Kidney (tissue), 22 donors: ENCODE measurements at places on chromosomes 5 and 9. TPM values are rescaled to one million over a fixed set of nuclear protein-coding genes. Genes with fewer than 3 reads are reported as not detected.

DNA sequence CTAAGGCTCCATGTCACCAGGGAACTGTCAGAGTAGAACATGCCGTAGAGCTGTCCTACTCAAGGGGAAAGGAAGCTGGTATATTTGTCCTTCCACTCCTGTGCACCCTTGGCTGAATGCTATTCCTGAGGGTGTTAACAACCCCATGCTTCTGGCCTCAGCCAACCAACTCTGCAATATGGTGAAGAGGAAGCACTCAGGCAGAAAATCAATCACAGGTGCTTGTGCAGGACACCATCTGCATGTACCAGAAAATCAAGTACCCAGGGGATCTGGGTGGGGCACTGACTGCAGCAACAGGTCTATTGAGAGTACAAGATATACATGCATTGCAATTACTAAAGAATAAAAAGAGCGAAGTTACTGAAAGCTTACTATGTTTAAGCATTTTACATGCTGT, 51.4 kb upstream of the NEK6 start:
- H3K27ac ChIP-seq, result no peak overlapping the region
- peaks cover 2% of the 10 kb centered on the region for H3K4me1 ChIP-seq
- H3K27me3 ChIP-seq, result no peaks in the 10 kb centered on the region
- H3K36me3 ChIP-seq, result no peaks in the 10 kb centered on the region

Gene KIAA0825
- total RNA-seq, result 5.4 TPM

- H3K36me3 ChIP-seq, result no peaks in the 10 kb centered on the region
- no peak overlapping the region for H3K4me3 ChIP-seq
- DNase-seq, result no peak
- H3K27ac ChIP-seq, result no peak overlapping the region
- H3K4me1 ChIP-seq, result no peaks in the 10 kb centered on the region
Observed at GRCh38 chr5:107403228-107403953, 267.3 kb downstream of the EFNA5 start.

DNA sequence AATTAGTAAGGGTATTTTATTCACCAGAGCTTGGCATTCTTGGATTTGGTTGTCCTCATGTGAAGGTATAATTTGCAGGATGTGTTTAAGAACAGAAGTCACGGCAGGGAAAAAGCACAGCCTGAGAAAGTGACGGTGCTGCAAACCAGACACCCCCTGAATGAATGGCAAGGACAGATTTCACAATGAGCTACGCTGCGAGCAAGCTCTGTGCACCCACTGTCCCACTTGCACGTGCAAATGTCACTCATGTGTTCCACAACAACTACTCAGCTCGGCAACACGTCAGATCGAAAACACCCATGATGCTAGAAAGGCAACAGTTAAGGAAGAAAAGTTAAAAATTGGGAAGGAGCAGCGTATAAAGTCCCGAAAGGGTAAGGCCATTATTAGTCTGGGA, 168.9 kb downstream of the ROR2 start:
- DNase-seq, result no peak
- H3K4me1 ChIP-seq, result no peaks in the 10 kb centered on the region
- H3K27me3 ChIP-seq, result no peaks in the 10 kb centered on the region
- no peak overlapping the region for H3K4me3 ChIP-seq
- H3K27ac ChIP-seq, result no peak overlapping the region
- no peaks in the 10 kb centered on the region for H3K36me3 ChIP-seq

DNA sequence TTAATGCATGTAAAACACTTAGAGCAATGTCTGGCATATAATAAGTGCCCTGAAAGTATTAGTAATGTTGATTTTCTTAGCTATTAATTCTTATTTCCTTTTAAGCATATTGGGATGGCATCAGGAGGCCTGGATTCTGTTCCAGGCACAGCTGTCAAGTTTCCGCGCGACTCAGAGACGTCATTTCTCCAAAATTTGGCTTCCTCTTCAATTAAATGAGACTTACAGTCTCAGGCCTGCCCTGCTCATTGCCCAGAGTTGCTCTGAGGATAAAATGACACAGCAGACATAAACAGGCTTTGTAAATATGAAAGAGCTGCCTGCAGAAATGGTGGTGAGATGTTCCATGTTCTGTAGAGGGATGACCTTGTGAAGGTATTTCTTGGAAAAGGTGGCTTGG, 159.8 kb upstream of the GLRA1 start:
- H3K27ac ChIP-seq, result no peak overlapping the region
- H3K36me3 ChIP-seq, result no peaks in the 10 kb centered on the region
- DNase-seq, result no peak
- no peaks in the 10 kb centered on the region for H3K27me3 ChIP-seq

- no peak for DNase-seq
- no peaks in the 10 kb centered on the region for H3K36me3 ChIP-seq
Observed at GRCh38 chr5:149745-150485, 41.4 kb upstream of the LRRC14B start.

Gene PCDHA11
- 2.0 TPM for total RNA-seq

Gene ADCY2
- total RNA-seq, result 2.2 TPM

Gene WDR55
- total RNA-seq, result 20.8 TPM

DNA sequence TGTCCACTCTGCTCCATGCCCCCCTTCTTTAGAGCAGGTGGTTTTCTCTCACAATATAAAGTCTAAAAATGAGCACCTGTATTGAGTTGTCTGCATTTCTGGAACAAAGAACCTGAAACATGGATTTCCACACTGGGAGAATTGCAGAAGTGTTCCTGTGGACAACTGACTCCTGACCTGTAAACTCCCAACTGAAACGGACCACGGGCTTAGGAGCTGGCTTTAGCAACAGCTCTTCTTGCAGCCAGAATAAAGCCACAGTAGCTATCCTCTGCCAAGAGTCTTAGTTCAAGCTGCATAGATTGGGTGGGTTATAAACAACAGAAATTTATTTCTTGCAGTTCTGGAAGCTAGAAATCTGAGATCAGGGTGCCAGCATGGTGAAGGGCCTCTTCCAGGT, 194.7 kb downstream of the DTWD2 start:
- no peak overlapping the region for H3K27ac ChIP-seq
- no peak for DNase-seq
- no peak overlapping the region for H3K4me3 ChIP-seq
- H3K4me1 ChIP-seq, result no peaks in the 10 kb centered on the region
- no peaks in the 10 kb centered on the region for H3K27me3 ChIP-seq

DNA sequence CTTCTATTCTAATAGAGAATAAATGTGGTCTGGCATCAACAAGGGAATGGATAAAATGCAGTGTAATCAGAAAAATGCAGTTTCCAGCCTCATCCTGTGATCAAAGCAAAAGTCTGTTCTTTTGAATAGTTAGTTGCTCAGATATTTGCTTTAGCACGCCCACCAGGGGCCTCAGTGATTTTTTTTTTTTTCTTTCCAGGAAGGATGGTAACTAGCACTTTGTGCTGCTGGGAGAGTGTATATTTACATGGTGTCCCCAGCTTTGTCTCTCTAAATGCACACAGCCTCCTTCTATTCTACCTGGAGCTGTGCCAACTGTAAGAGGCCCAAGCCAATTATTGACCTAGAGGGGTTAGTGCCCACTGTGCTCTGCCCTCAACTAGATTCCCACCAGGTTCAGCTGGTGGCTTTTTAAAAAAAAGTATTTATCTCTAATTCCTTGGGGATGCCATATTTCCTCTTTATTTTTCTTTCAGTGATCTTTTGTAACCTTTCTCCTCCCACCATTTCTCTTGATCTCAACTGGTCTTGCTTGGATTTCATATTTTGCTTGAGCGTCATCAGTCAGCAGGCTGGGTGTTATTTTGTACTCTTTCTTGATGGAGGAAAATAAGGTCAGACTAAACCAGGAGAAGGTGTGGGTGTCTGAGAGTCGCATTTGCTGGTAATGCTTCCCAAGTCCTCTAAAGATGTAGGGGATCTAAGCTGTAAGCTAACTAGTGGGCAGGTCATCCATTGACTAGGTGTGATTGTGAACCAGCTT, 193.0 kb upstream of the C9orf72 start:
- no peaks in the 10 kb centered on the region for H3K27me3 ChIP-seq
- no peak overlapping the region for H3K4me3 ChIP-seq
- H3K27ac ChIP-seq, result no peak overlapping the region

GRCh38 chr5:177317959-177318377, 6.3 kb upstream of the MXD3 start:
- peak; percentile 80 for DNase-seq
- H3K27ac ChIP-seq, result no peak overlapping the region
- H3K27me3 ChIP-seq, result no peaks in the 10 kb centered on the region
- H3K4me3 ChIP-seq, result no peak overlapping the region
- no peaks in the 10 kb centered on the region for H3K36me3 ChIP-seq

Gene DTWD2
- total RNA-seq, result 12.4 TPM

Gene MAN2A1
- total RNA-seq, result 69.9 TPM

Gene ARL10
- total RNA-seq, result 6.2 TPM

Gene NMUR2
- not detected for total RNA-seq

DNA sequence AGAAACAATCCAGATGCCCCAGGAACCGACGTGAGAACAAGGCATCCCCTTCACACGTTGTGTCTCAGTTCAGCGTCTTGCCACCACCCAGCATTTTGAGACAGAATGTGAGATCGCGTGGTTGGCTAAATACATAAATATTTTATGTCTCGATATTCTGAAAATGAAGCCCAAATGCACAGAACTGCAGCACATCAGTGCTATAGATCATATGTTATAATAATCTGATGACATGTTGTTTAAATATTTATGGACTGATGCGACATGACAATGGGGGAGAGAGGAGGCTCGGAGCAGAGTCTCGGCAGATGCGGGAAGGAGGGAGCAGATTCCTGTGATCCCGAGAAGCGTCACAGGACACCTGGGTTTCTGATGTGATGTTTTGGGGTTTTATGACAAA, 10.9 kb downstream of the NEK6 start:
- no peak overlapping the region for H3K4me3 ChIP-seq
- H3K4me1 ChIP-seq, result peaks cover 24% of the 10 kb centered on the region
- DNase-seq, result no peak
- H3K27me3 ChIP-seq, result no peaks in the 10 kb centered on the region

GRCh38 chr5:137453483-137454080, 45.5 kb downstream of the SPOCK1 start:
- H3K36me3 ChIP-seq, result no peaks in the 10 kb centered on the region
- H3K27ac ChIP-seq, result no peak overlapping the region
- H3K27me3 ChIP-seq, result no peaks in the 10 kb centered on the region
- no peak overlapping the region for H3K4me3 ChIP-seq

GRCh38 chr5:111486055-111486454, 26.3 kb downstream of the STARD4 start:
- no peak overlapping the region for H3K4me3 ChIP-seq
- peak; percentile 13 for DNase-seq
- no peaks in the 10 kb centered on the region for H3K4me1 ChIP-seq
- H3K36me3 ChIP-seq, result no peaks in the 10 kb centered on the region
- no peaks in the 10 kb centered on the region for H3K27me3 ChIP-seq
- H3K27ac ChIP-seq, result no peak overlapping the region

Gene OSMR
- total RNA-seq, result 118 TPM

DNA sequence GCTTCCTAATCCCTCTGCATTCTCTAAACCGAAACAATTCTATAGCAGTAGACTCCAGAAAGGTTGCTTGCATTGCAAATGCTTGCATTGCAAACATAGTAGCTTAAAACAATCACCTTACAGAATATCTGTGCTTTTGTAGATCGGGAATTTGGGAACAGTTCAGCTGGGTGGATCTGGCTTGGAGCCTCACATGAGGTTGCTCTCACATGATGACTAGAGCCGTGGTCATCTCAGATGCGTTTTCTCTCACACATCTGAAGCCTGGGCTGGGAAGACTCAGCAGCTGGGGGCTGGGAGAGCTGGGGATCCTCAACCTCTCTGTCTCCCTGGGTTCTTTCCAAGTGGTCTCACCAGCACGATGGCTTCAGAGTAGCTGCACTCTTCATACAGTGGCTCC, 127.8 kb downstream of the MSX2 start:
- H3K4me3 ChIP-seq, result no peak overlapping the region
- H3K4me1 ChIP-seq, result no peaks in the 10 kb centered on the region
- H3K36me3 ChIP-seq, result no peaks in the 10 kb centered on the region
- H3K27me3 ChIP-seq, result no peaks in the 10 kb centered on the region

GRCh38 chr5:116942622-116943021, 368.0 kb upstream of the SEMA6A start:
- H3K4me1 ChIP-seq, result no peaks in the 10 kb centered on the region
- no peak overlapping the region for H3K27ac ChIP-seq
- H3K27me3 ChIP-seq, result no peaks in the 10 kb centered on the region
- H3K36me3 ChIP-seq, result no peaks in the 10 kb centered on the region
- no peak overlapping the region for H3K4me3 ChIP-seq

GRCh38 chr9:84834426-84834825, 164.9 kb downstream of the NTRK2 start:
- no peak overlapping the region for H3K27ac ChIP-seq
- DNase-seq, result no peak
- H3K4me1 ChIP-seq, result no peaks in the 10 kb centered on the region
- no peaks in the 10 kb centered on the region for H3K36me3 ChIP-seq
- H3K27me3 ChIP-seq, result no peaks in the 10 kb centered on the region
- no peak overlapping the region for H3K4me3 ChIP-seq

Gene YTHDC2
- total RNA-seq, result 31.6 TPM

- no peaks in the 10 kb centered on the region for H3K4me1 ChIP-seq
- DNase-seq, result no peak
- no peak overlapping the region for H3K27ac ChIP-seq
- no peaks in the 10 kb centered on the region for H3K27me3 ChIP-seq
Observed at GRCh38 chr5:170139786-170140335, 34.2 kb downstream of the FOXI1 start.

- no peaks in the 10 kb centered on the region for H3K27me3 ChIP-seq
- no peak for DNase-seq
- no peaks in the 10 kb centered on the region for H3K4me1 ChIP-seq
- no peak overlapping the region for H3K27ac ChIP-seq
- peaks cover 2% of the 10 kb centered on the region for H3K36me3 ChIP-seq
Observed at GRCh38 chr9:127463911-127464310, 12.6 kb downstream of the LRSAM1 start.

DNA sequence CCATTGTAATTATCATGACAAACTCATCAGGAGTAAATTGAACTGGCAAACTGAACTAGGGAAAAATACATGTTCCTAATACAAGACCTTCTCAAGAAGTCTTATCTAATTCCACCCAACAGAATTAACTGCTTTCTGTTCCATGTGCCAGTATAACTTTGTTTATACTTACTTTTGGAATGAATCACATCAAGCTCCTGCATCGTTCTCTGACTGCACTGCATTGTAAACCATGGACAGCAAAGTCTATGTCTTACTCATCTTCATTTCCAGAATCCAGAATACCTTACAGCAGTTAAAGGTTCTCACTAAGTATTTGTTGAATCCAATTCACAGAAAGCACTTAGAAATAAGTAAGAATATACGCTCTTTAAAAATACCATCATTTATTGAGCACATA, 102.8 kb downstream of the PLK2 start:
- DNase-seq, result no peak
- no peak overlapping the region for H3K4me3 ChIP-seq
- H3K36me3 ChIP-seq, result no peaks in the 10 kb centered on the region

GRCh38 chr5:135448071-135448739, 1.1 kb upstream of the DCANP1 start:
- no peaks in the 10 kb centered on the region for H3K4me1 ChIP-seq
- no peak overlapping the region for H3K4me3 ChIP-seq
- no peaks in the 10 kb centered on the region for H3K27me3 ChIP-seq
- H3K27ac ChIP-seq, result no peak overlapping the region
- no peaks in the 10 kb centered on the region for H3K36me3 ChIP-seq

DNA sequence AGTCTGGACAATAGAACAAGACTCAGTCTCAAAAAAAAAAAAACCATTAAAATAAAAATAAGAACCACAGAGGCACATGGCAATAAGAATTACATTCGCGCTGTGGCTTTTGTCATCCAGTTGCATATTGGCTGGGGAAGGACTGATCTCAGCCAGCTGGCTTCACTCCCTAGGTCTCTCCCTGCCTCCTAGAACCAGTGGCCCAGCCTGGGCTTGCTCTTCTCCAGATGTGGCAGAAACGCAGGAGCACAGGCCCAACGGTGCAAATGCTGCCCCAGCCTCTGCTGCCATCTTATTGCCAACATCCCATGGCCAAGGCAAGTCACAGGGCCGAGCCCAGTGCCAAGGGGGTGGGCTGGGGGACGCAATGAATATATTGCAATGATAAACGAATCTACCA, 37.0 kb downstream of the NKX2-5 start:
- no peaks in the 10 kb centered on the region for H3K4me1 ChIP-seq
- no peak overlapping the region for H3K27ac ChIP-seq
- H3K4me3 ChIP-seq, result no peak overlapping the region
- no peaks in the 10 kb centered on the region for H3K27me3 ChIP-seq
